ENCODE measurements at places on chromosomes 2 and 18.

DNA sequence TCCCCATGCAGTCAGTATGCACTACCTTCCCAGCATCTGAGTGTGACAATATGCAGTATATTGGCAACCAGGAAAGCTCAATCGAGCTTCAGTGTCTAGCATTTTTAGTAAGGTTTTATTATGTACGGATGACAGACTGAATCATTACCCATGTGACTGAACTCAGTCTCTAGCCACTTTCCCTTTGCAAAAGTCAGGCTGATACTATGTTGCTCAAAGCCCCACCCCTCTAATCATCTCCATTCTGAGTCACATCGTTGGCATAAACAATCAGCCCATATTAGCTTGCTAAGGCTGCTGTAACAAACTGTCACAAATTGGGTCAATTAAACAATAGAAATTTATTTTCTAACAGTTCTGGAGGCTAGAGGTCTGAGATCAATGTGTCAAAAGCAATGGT lies 25.8 kb upstream of the SRD5A2 start:
- no peak for DNase-seq

DNA sequence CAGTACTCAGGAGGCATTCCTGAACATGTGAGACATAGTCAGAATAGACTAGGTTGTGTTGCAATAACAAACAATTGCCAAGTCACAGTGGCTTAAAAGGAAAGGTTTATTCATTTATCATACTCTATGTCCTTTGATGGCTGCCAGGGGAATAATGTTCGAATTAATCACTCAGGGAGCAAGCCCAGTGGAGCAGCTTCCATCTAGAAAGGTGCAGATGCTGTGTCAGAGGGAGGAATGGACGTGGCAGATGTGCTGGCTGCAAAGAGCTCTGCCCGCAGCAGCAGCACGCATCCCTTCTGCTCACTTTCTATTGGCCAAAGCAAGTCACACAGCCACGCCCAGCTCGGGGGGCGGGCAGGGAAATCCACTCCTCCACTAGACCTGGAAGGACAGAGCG lies 105.9 kb upstream of the AQP4 start:
- DNase-seq: no peak

GRCh38 chr2:230983566-230983965 lies 12.4 kb upstream of the SPATA3 start:
- no peak for DNase-seq

- DNase-seq: no peak
Observed at GRCh38 chr2:128812183-128812940, 493.7 kb upstream of the HS6ST1 start.

DNA sequence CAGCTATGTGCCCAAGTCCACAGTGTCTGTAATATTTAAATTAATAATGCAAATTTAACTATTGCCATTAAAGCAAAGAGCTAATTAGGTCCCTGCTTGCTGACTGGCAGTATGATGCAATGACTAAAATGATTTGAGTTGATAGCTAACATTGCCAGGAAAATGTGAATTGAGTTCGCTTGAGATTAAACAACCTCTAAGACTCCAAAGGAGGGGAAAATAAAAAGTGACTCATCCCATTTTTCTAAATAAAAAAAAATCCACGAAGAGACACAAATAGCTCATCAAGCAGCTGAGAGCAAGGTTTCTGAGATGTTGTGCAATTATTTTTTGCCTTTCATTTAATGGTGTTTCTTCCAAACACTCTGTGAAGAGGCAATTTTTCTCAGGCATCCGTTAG lies 413.0 kb downstream of the MTX2 start:
- no peak for DNase-seq

GRCh38 chr2:211957799-211958198 lies 580.8 kb downstream of the ERBB4 start:
- DNase-seq: no peak

- peak; percentile 34 for DNase-seq
Observed at GRCh38 chr2:159798376-159798725, 343 bp upstream of the CD302 start.

DNA sequence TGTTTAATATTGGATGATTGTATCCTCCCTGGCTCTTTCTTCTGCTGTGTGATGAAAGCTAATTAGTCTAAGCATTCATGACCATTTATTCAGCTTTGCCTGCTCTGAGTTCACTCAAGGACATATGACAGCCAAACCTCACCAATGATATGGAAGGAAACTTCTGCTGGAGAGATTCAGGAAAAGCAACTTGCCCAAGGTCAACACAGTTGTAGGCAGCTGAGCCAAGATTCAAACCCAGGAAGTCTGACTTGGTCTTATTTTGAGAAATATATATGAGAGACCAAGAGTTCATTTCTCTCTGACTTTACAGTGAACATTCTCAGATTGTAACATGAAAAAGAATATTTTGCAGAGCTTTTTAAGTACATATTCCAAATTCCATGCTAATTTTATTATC lies 1588.5 kb upstream of the PIK3C3 start:
- no peak for DNase-seq

- peak; percentile 24 for DNase-seq
Observed at GRCh38 chr18:46374850-46375249, 270.7 kb downstream of the HAUS1 start.

GRCh38 chr2:213679894-213680293 lies 395.6 kb downstream of the SPAG16 start:
- DNase-seq: no peak

DNA sequence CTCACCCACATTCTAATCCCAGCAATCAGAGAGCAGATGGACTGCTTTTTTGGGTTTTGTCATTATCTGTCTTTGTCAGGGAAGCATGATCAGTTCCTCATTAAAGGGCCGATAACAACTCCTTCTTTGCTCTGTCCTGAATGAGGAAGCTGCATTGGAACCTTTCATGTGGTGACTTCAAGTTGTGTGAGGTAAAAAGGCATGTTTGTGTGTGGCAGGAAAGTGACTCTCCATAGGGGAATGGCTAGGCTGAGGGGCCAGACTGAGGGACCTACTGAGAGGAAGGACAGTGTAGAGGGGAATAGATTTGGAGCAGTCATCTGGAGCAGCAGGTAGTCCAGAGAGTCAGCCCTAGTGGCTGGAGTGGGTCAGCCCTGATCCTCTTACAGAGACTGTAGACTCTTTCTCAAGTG lies 23.6 kb upstream of the LRRTM1 start:
- DNase-seq: no peak

GRCh38 chr2:165163761-165164160 lies 40.1 kb downstream of the SCN3A start:
- no peak for DNase-seq

DNA sequence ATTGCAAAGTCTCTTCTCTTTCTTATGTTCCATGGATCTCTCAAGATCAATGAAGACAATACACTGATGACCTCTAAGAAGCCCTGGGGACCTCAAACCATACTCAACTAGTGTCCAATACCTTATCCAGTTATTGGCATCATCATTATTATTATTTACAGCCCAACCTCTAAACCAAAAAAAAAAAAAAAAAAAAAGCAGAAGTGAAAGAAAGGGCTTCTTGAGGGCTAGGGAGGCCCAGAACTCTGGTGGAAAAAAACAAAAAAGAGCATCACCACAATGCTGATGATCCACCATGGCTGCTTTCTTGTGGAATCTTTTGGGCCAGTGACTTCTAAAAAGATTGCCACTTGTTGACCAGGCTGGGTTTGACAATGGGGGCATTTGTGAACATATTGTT lies 324.9 kb downstream of the LPIN1 start:
- no peak for DNase-seq

- DNase-seq: no peak
Observed at GRCh38 chr2:79083597-79084251, 4.1 kb downstream of the REG1B start.

GRCh38 chr2:146604521-146604920 lies 1240.3 kb upstream of the ACVR2A start:
- DNase-seq: no peak

DNA sequence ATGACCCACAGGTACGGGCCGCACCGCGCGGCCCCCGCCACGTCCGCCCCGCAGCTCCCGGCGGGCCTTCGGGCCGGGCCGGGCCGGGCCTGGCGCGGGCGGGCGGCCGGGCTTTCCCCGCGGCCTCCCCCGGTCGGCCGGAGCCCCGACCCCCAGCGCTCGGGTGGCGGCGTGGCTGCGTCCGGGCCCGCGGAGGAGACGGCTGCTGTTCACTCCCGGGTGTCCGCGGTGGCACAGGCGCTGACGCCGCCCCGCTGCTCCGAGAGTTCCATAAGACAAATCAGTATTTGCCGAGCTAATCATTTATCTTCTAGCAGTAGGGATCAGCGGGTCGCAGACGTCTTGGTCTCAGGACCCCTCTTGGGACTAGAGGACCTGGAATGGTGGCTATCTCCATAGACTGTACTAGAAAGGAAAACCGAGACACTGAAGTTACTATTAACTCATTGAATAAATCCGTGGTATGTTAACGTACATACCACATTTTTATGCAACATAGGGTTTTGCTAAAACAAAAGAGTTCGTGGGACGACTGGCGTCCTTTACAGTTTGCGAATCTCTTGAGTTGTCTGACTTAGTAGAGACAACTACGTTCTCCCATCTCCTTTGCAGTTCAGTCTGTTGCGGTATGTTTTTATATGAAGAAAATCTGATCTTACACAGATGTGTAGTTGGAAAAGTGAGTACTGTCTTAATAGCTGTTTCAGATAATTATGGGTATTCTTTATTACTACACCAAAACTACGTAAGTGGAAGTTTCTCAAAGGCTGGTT lies 500 bp downstream of the LIMS1 start:
- DNase-seq: peak; percentile 71

DNA sequence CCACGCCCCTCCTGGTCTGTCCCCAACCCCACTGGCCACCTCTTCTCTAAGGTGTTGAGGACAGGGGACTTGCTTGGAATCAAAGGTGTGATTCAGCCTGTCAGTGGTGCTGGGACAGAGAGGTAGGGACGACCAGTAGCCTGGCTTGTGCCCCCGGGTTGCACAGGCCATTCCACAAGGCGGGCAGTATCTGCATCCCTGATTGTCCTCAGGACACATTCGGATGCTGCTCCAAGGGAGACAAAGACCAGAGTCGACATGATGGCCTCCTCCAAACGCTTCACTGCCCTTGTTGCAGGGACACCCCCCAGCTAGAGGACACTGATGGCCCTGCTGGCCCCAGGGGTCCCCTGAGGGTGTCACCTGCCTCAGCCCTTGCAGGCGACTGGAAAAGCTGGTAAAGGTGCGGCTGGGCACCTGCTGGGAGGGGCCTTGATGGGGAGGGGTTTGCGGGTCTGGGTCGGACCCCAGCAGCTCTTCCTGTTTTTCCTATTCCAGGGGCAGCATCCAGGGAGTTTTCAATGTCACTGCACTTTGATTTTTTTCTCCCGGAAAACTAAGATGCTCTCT lies 98.0 kb downstream of the PTGR3 start:
- DNase-seq: peak; percentile 70

DNA sequence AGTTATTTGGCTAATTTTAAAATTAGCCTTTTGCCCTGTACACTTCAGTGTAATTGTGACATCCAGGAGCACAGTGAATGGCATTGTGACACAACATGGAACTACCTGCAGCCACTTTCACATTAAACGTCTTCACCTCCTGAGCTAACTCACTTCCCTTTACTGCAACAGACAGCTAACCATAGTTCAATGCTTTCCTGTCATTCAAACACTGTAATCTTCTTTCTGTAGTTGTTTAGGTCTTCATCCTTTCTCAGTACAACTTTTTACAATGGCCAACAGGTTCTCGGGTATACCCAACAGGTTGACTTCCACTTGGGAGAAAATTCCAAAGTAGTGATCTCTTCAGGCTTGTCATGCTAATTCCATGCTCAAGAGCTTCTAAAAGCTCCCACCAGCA lies 8.6 kb upstream of the AGPS start:
- DNase-seq: no peak

- DNase-seq: no peak
Observed at GRCh38 chr2:199933466-199933865, 21.8 kb downstream of the TYW5 start.

DNA sequence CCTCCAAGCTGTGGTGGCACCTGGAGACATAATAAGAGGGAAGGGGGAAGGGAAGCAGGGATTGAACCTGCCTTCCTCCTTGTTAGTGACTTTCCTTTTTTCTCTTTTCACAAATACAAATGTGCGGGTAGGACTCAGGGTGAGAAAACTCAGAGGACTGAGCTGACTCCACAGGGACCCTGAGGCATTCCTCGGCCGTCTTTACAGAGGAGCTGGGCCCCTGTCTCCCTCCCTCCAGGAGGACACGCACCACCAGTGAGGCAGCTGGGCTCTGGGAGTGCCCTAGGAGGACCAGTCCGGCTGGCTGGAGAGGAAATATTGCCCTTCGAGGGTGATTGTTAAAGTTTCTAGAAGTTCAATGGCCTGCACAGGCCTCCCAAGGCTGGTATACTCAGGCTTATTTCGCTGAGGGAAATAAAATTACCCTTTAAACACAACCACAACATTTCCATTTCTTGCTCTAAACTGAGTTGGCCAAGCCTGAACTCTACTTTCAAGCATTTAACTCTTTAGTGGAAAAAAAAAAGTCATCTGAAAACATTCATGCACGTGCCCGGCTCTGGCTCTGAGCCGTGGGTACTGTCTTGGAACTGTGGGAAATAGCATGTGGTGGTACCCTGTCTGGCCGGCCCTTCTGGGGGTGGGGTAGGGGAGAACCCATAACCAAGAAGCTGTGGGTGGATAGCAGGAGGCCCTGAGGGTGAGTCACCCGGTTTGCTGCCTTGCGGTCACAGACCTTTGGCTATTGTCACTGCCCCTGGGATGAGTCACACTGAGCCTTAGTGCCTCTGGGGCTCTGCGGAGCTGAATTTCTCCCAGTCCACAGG lies 116.0 kb downstream of the COPS8 start:
- DNase-seq: no peak

- peak; percentile 16 for DNase-seq
Observed at GRCh38 chr18:68840554-68841263, 42.8 kb downstream of the CCDC102B start.

GRCh38 chr2:231604101-231604684 lies 11.5 kb downstream of the TEX44 start:
- DNase-seq: peak; percentile 77
